ENCODE measurements at places on chromosomes 4 and X.
A peak's percentile ranks its signal among the peaks of the same experiment; 100 is the strongest.

- no peak for DNase-seq
Measured at GRCh38 chr4:152965611-152966010, 29.5 kb downstream of the FHDC1 start.

- no peak for DNase-seq
Measured at GRCh38 chr4:83150653-83151330, 36.3 kb upstream of the PLAC8 start.

GRCh38 chrX:19846995-19847790, 40.2 kb downstream of the SH3KBP1 start:
- peak; percentile 41 for DNase-seq

GRCh38 chrX:119870626-119871131, 854 bp downstream of the RNF113A start:
- DNase-seq: no peak

- DNase-seq: no peak
Measured at GRCh38 chrX:153728095-153728494, 3.4 kb downstream of the ABCD1 start.

DNA sequence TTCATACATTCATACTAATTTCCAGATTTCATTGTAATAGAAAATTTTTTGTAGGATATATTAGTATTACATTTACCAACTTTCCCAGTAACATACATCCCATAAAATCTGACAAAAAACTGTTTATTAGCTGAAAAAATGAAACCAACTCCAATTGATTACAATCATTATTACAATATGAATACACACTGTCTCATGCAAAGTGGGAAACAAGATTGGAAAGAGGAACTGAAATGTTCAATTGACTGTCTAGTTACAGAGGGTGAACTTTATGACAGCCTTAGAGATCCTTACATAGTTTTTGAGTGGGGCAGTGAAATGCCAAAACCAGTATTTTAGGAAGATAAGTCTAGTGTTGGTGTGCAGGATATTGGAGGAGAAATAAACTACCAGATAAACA, 2.3 kb upstream of the AMBN start:
- DNase-seq: no peak

DNA sequence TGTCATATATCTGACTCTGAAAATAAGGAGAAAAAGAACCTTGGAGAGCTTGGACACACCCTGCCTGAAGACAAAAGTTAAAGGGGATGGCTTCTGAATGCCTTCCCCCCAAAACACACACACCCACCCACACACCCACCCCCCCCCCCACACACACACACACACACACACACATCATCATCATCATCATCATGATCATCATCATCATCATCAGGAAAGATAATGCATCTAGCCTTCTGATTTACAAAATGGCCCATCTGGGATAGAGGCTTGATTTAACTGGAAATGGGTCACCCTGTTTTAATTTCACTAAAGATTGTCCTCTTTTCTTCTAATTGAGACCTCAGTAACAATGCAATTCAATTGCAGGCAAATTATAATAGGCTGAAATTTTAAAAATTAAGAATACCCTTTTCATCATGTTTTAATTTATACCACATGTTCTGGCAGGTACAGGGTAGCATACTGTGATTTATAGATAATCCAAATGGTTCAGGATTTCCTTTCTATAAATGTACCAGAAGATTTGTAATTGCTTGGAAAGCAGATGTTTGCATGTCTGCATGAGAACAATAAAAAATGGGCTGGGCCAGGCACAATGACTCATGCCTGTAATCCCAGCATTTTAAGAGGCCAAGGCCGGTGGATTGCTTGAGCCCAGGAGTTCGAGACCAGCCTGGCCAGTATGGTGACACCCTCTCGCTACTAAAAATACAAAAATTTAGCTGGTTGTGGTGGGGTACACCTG, 56.5 kb downstream of the TRIM2 start:
- no peak for DNase-seq

DNA sequence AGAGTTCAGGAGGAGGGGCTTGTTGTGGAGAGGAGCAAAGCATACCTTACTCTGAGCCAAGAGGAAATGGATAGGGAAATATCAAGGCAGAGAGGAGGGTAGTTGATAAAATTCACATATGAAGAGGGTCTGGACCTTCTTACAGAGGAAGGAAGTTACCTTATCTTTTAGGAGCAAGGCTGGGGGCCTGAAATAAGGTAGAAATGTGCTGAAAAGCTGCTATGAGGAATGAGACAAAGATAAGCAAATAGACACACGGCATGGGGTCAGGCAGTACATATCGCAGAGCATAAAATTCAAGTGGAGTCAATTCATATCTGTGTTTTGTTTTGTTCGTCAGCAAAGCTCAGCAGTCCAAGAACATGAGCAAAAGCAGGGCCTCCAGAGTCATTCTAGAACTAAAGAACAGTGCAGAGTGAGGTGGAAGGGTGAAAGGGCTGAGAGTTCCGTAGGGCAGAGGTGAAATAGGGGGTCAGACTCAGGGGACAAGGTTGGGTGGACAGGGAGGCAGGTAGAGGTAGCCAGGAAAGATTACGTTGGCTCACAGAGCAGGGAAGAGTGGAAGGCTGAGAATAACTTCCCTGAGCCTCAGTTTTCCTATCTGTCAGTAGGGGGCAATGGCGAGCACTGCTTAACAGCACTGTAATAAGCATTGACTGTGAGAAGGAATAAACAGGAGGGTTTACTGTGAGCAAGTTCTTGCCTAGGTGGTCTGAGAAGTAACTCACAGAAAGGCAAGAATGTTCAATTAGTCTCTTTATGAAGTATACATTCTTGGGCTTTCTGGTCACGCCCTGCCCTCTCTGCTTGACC, 9.2 kb downstream of the VSIG4 start:
- DNase-seq: no peak

- DNase-seq: no peak
Measured at GRCh38 chr4:77652237-77652897, 46.7 kb downstream of the CXCL13 start.

DNA sequence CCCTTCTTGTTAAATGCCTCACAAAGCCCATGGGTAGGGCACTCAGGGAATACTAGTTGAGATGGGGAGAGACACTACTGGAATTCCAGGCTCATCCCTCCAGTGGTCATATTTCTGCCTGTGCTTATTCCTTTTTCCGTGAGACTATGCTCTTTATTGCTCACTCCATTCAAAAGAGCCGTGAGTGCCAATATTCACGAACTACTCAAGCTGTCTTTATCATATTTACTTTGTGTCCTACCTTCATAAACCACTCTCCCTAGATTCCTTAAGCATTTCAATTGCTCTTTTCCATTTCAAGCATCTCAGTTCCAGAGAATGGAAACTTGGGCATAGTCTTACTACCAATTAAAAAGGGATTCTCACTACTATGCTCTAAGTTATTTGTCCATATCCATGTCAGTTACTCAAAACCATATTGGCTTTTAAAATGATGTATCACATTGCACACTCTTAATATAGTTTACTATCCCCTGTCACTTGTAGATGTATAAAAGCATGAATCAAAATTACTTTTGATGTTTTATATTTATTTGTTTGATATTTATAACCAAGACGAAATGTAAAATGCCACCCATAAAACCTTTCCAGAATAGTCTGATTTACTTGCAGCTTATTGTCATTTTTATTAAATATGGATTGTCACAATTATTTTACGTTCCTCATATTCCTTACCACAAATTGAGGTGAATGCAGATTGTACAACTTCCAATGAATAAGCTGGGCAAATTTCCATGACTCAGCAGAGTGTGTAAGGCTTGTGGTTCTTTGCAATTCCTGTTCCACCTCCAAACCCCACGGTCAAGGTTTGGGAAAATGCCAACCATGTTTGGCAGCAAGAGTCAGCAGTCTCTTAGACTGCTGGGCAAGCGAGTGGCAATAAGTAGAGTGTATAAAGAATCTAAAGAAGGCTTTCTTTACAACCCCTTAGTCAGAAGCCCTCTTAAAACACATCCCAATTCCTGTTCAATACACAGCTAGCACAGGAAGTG, 24.4 kb downstream of the ENOX2 start:
- DNase-seq: peak; percentile 73

DNA sequence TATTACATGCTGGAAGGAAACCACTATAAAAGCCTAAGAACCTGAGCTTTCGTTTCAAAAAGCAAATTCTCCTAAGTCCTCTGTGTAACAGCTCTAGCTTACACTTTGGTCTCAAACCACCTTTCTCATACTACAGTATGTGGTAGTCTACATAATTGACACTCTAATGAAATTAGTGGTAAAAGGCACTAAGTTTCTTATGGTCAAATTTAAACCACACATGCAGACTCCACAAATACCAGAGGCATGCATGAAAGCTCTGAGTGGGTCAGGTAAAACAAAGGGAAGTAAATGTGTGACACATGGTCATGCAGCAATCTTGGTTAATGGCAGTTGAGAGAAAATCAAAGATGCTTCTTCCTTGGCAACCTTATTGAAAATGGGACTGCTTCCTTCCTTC, 187.8 kb downstream of the CCNG2 start:
- DNase-seq: no peak

DNA sequence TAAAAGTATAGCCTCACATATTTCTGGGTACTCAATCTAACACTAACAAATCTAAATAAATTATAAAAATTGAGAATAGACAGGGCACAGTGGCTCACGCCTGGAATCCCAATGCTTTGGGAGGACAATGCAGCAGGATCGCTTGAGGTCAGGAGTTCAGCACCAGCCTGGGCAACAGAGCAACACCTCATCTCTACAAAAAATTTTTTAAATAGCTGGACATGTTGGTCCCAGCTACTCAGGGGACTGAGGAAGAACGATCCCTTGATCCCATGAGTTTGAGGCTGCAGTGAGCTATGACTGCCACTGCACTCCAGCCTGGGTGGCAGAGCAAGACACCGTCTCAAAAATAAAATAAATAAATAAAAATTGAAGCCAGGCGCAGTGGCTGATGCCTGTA, 192.7 kb downstream of the LRBA start:
- DNase-seq: no peak

- no peak for DNase-seq
Measured at GRCh38 chrX:107691024-107691448, 62.7 kb downstream of the PRPS1 start.

- no peak for DNase-seq
Measured at GRCh38 chr4:175813821-175814220, 1.8 kb upstream of the GPM6A start.

- DNase-seq: no peak
Measured at GRCh38 chr4:99808260-99808857, 8.3 kb upstream of the DAPP1 start.

DNA sequence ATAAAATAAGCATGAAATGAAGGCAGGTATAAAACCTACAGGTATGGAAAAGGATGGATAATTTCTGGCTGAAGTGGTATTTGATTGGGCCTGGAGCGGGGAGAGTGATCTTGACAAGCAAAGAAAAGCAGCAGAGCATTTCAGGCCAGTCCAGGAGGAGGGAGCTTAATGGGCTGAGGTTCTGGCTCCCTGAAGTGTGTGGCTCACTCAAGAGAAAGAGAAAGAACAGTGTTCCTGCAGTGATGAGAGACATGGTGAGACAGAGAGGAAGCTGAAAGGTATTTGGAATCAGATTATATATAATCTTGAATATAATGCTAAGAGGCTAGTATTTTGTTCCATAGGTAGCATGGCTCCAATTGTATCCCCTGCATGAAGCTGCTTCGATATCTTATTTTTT, 153.5 kb downstream of the MGST2 start:
- DNase-seq: no peak

GRCh38 chr4:137367620-137368019, 164.7 kb downstream of the PCDH18 start:
- DNase-seq: no peak

DNA sequence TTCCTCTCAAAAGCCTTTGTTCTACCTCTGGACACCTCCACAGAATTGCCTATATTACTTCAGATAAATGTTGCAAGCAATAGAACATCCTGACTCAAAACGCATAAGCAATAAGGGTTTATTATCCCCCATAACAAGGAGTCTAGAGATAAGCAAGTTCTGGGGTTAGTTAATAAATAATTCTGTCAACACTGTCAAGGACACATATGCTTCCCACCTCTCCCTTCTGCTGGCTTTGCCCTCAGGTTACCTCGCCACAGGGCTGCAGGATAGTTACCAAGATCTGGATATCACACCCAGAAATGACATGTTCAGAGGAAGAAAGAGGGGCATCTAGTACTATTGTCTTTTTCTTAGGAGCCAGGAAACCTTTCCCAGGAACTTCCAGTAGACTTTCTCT, 14.0 kb upstream of the DUSP21 start:
- no peak for DNase-seq

DNA sequence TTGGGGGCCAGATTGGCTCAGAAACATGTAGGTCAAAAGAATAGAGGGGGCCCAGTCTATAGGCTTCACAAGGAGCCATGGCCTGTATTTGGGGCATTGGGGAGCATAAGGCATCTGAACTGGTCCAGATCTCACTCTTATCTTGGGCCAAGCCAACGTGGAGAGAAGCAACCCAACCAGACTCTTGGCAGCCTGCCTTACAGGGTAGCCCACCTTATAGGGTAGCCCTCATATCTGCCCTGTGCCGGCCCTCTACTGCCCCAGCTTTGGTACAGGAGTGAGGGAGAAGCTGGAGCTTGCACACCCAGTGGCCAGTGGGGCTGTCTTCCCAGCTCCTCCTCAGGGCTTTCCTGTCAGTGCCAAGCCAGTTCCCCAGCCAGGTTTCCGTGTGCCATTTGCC, 142.2 kb downstream of the AMMECR1 start:
- no peak for DNase-seq
